CD8-positive, alpha-beta memory T cell (primary cell): ENCODE measurements at places on chromosomes 5 and 9.

GRCh38 chr9:26325444-26325829 lies 567.2 kb downstream of the CAAP1 start:
- no peak for DNase-seq

- no peak for DNase-seq
Measured at GRCh38 chr5:111068213-111068612, 3.3 kb upstream of the TSLP start.

DNA sequence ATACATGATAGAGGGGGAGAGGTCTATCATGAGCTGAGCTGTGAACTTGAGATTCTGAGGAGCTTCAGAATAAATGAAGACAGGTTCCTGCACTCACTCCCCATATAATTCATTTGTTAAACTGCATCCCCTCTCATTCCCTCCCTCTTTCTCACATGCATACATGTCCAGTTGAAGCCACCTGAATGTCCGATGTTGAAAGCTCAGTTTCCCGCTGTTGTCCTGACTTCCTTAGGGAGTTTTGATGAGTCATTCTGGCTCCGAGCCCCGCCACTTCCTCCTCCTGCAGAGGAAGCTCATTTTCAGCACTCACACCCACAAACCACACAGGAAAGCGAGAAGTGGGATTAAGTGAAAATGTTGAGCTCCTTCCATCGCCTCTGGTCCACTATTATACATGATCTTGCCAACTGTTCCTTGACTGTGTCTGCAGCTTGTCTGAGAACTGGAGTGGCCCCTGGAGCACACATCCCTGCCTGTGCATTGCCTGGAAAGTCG lies 121.2 kb downstream of the CEMIP2 start:
- DNase-seq, result no peak

GRCh38 chr9:29514336-29514735 lies 1941.1 kb upstream of the C9orf72 start:
- no peak for DNase-seq

- no peak for DNase-seq
Measured at GRCh38 chr5:158543539-158544387, 556.0 kb downstream of the EBF1 start.

GRCh38 chr5:135233477-135233876 lies 165.6 kb downstream of the MACROH2A1 start:
- DNase-seq, result no peak
